Gastroesophageal sphincter (tissue), 4 donors: ENCODE measurements at places on chromosomes 2 and 18. TPM values are rescaled to one million over a fixed set of nuclear protein-coding genes. Genes with fewer than 3 reads are reported as not detected.

Gene SULT1C4
- total RNA-seq = 7.4 TPM

Gene IL36G
- not detected for total RNA-seq

Gene PDE6D
- total RNA-seq = 33.7 TPM

DNA sequence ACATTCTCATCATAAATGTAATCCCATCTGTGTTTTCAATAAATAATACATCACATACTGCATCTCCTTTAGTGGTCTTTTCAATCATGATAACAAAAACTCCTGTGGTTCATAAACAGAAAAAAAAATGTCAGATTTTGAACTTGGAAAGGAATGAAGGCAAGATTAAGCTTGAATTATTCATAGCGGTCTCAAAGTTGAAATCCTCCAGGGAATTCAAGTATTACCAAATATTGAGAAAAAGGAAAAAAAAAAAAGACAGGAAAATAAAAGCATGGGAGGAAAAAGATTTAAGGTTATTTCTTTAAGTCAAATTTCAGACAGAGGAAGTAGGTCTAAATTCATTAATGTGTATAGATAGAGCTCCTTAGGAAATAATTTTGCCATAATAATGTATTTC is 92.1 kb downstream of the COLEC12 start:
- no peak for ATAC-seq

DNA sequence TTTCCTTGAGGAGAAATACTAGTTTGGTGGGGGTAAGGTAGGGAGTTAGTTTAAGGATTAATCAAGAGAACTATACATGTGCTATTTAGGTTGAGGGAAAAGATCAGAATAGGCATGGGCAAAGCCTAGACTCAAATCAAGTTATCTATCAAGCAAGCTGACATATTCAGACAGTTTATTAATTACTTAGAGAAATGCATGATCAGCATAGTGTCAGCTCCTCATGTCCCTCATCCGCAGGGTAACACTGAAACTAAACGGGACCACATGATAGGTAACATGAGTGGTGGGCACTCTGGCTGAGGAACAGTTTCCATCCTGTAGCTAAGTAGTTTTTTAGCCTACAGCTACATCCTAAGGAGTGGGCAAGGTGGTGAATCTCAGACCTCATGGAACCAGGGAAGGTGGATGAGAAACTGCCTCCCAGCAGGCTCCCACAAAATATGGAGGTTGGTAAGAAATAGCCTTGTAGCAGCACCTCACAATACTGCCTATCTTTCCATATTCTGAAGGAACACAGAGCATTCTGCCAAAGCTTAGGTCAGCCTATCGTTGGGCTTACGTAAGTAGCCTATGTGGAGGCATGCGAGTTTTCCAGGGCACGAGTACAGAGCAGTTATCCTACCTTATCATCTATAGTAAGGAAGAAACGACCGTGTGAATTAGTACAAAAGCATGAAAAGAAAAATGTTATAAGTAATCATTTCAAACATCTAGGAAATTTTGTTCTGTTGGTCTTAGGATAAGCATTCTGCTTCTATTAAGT is 18.4 kb downstream of the ZC3H6 start:
- no peak for ATAC-seq

- ATAC-seq = no peak
Observed at GRCh38 chr2:132627536-132627935, 42.5 kb downstream of the LYPD1 start.

GRCh38 chr2:223418604-223419199 is 183.5 kb downstream of the SCG2 start:
- ATAC-seq = no peak

DNA sequence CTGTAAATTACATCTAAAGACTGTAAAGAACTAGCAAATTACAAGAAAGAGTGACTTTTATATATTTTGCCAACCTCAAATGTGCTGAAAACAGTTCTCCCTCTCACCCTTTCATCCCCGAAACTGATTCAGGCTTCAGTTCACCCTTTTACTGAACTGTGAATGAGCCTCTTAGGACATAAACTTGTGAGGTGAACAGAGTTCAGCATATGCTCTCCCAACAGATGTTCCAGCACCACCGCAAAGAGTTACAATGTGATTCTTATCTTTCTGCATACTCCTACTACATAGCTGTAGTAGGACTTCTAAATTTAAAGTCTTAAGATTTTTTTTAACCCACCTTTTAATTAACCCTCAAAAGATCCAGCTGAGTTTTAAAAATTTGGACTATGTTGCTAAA is 1.2 kb upstream of the ZCCHC2 start:
- ATAC-seq = no peak
